Activated CD4-positive, alpha-beta T cell treated with anti-CD3 and anti-CD28 coated beads, Interleukin-2, amount 50 U/mL, for 16 hours (primary cell): ENCODE measurements at places on chromosomes 12 and 14.

GRCh38 chr14:25988536-25988935 is 609.3 kb downstream of the NOVA1 start:
- no peak for DNase-seq

- no peak for DNase-seq
Measured at GRCh38 chr12:108234158-108234557, 105.0 kb downstream of the CMKLR1 start.

GRCh38 chr12:127038761-127039160 is 1228.2 kb upstream of the TMEM132C start:
- no peak for DNase-seq

DNA sequence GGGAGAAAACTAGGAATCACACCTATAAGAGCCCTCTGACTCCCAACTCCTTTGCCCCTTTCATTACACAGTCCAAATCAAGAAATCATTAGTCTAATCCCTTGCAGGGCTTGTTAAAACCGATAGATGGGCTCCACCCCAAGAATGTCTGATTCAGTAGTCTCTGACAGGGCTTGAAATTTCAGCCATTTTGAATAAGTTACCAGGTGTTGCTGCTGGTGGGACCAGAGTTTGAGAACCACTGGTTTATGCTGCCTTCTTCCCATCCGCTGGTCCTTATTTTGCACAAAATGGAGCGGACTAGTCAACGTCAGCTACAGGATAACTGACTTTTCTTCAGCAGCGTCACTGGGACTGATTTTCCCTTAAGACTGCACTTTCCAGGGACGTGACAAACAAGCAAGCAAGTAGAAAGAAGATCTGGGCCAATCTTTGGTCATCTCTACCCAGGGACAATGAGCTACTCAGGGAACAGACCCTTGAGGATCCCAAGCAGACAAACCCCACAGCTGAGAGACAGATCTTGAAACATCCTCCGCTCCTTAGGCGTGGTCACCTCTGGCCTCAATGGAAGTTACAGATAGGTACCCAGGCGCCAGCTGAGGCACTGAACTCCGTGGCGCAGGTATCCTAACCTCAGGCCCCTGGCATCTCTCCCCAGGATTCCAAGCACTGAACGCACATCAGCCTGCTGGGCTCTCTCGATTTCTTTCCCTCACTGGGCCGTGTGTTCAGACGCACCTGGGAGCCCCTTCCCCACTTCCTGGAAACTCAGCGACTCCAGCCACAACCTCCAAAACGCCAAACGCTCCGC is 900 bp downstream of the KCTD10 start:
- DNase-seq = no peak

DNA sequence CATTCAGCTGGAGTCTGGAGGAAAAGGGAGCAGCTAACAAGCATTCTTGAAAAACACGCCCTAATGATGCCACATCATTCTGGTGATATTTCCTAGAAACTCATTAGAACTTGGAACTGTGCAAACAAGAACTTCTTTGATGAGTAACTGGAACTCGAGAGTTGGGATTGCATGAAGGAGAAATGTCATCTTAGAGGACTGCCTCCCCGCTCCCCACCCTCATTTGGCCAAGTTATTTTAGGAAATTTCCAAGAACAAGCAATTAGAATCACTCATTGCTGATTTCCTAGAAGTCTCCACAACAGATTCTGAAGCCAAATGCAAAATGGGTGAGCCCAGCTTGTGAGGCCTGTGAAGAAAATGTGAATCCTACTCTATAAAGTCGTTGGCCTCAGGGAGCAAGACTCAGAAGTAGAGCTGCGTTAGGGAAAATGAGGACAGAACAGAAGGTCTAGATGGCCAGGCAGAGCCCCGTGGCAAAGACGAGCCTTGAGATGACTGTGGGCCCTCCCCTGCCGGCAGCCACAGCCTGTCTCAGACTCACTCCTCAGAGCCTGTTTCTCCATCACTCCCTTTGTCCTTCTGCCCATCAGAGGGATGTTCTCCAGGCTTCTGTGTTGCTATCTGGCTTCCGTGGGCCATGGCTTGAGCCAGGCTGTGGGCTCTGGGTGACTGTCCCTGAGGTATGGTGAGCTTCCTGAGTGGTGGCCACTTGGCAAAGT is 38.4 kb downstream of the RTL1 start:
- DNase-seq = no peak

DNA sequence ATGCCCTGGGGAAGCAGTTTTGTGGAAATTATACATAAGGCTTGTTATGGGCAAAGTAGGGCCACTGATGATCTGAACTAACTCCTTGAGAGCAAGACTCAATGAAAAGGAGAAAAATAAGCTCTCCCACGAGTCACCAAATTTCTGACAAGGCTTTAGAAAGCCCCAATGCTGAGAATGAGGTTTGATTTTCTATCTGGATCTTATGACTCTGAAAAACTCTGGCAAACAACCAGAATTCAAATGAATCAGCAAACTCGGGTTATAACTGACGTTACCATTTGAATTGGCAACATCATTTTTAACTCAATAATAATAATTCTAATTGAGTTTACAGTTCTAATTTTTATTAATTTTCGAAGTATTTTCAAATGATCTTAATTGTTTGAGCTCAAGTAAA is 79.1 kb downstream of the KCNK10 start:
- DNase-seq = no peak
